ENCODE measurements at places on chromosomes 3 and 15. TPM values are rescaled to one million over a fixed set of nuclear protein-coding genes. Genes with fewer than 3 reads are reported as not detected.

- H3K36me3 ChIP-seq: no peaks in the 10 kb centered on the region
- H3K4me3 ChIP-seq: no peak overlapping the region
- H3K27ac ChIP-seq: no peak overlapping the region
- DNase-seq: no peak
- H3K27me3 ChIP-seq: no peaks in the 10 kb centered on the region
Measured at GRCh38 chr3:111929484-111929883, 49.3 kb upstream of the ABHD10 start.

- 0 out of 2 replicates have a peak overlapping the region, but pooled peaks have one; percentile 17 for H3K27ac ChIP-seq
- no peaks in the 10 kb centered on the region for H3K27me3 ChIP-seq
- no peak for DNase-seq
- H3K4me1 ChIP-seq: no peaks in the 10 kb centered on the region
Measured at GRCh38 chr3:50212971-50213370, 7.9 kb downstream of the SLC38A3 start.

DNA sequence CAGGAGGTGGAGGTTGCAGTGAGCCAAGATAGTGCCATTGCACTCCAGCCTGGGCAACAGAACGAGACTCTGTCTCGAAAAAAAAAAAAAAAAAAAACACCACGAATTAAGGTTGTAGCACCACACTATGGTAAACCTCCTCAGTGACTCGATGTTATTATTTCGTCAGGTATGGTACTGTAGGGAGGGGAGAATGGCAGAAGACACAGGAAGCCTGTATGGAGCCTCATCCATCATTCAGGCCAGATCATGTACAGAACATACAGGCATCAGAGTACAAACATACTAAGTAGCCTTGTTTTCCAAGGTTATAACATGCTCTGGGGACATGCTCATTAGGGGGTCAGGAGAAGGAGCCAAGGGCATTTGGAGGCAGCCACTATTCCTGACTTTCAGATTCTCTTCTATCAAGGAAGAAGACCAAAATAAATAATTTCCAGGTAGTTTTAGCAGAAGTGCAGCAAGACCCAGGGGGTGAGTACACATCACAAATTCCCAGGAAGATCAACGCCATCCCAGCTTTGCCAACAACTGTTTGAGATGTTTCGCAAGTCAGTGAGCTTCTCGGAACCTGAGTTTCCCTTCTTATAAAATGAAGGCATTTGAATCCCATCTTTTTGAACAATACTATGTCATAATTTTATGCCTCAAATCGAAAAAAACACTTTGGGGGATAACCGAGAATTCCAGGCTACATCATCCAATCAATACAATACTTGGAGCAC lies 79.8 kb downstream of the FOXP1 start:
- H3K36me3 ChIP-seq: no peaks in the 10 kb centered on the region
- H3K4me3 ChIP-seq: no peak overlapping the region
- no peaks in the 10 kb centered on the region for H3K27me3 ChIP-seq
- no peak for DNase-seq
- H3K27ac ChIP-seq: no peak overlapping the region

The USF3 gene
- 18.2 TPM for total RNA-seq

The IL17RE gene
- 1.1 TPM for total RNA-seq

Data from Panc1 (cell line).